ENCODE measurements at places on chromosomes 1 and 21.
A peak's percentile ranks its signal among the peaks of the same experiment; 100 is the strongest.

DNA sequence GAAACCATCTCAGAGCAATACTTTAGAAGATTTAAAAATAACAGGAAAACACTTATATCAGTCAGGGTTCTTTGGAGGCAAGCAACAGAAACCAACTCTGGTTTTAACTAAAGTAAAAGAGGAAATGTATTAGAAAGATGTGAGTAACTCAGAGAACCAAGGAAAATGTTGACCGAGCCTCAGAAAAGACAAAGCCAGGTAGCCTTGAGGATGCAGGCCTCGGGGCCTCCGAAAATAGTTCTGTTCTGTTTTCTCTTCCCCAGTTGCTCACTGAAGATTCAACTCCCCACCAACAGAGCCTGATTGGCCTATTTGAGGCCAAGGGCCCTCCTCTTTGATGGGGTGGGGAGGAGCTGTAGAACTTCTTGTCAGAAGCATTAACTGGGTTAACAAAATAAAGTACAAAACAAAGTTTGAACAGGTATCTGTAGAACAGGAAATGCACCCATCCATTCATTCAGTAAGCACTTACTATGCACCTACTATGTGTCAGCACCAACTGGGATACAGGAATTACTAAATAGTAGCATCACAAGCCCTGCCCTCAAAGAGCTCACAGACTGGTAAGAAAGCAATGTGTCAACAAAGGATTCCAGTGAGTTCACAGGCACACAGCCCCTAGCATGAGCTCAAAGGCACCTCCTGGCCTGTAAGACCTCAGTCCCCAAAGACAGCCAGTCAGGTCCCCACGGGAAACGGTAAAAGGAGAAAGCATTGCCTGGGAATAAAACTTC is 12.6 kb downstream of the SLAMF8 start:
- no peak for DNase-seq

GRCh38 chr1:155006601-155007101 is 4.0 kb downstream of the ZBTB7B start:
- DNase-seq: peak; percentile 61

DNA sequence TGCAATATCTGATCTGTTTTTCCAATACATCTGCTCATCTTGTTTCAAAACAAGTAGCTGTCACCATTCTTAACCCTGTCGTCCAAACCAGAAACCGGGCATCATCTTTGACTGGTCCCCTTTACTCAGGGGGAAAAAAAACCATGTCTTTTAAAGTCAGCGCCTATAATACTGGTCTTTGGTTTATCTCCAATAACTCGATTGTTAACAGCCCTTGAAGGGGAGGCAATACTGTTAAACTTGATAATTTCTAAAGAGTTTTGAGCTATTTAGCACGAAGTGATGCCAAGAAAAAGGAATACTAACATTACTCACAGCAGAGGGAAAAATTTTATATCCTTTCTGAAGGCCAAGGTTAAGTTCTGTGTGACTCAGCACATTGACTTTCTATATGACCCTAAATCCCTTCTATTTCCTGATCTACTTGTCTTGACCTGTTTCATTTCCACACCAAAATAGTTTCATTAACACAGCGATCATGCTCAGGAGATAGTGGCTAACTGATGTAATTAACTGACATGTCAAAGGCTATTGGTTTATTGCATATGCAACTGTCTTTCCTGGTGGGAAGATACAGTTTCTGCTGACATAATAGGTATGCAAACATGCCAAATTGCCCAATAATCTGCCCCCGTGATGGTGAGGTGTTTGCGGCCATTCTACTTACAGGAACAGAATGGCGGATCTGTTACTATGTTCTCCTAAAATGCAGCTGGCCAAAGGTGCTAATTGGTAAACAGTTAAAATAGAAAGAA is 59.1 kb downstream of the NFIA start:
- no peak for DNase-seq

DNA sequence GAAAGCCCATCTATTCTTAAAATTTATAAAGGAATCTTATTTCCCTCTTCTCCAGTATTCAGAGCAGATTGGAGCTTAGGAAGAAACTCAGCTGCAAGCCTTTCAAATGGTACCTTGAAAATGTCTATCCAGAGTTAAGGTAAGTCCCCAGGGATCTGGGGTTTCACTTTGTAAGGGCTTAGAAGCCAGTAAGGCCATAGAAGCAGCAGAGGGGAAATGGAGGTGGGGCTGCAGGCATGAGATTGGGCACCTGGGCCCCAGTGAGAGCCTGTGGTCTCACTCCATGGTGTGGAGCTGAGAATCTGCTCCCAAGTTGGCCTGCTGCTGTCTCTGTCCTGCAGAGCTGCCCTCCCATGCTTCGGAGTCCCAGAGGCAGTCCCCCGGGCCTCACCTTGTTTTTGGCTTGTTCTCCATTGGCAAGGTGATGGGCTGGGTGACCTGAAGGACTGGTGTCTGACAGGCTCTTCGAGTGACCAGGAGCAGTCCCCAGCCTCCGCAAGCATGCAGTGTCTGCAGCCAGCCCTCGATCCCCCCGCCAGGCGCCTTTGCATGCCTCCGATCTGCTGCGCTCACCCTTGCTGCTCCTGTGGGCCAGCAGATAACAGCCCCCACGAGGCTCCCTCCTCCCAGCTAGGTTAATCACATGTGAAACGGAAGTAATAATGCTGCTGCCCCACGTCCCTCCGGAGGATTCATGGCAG is 163.1 kb downstream of the PGBD5 start:
- DNase-seq: no peak

DNA sequence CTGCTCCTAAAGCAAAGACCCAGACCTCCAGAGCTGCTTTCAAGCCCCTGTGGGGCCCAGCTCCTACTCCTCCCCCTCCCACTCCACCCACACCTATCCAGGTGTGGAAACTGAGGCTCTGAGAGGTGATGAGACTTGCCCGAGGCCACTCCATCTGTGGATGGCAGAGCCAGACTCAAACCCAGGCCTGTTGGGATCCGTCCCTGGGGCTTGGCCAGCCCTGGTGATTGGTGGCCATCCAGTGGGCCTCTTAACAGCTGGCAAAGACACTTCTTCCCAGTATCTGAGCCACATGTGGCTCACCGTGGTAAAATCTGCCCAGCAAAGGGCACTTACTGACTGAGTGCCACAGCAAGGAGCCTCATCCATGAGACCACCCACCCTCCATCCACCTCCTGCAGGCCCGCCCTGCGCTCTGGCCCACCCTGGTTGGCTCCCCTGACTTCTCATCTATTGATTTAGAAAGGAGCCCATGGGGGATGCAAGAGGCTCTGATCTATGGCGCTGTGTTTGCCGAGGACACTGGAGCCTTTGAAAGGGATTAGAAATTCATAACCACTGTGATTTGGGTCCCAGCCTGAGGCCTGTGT is 398.5 kb downstream of the PTPRU start:
- no peak for DNase-seq

DNA sequence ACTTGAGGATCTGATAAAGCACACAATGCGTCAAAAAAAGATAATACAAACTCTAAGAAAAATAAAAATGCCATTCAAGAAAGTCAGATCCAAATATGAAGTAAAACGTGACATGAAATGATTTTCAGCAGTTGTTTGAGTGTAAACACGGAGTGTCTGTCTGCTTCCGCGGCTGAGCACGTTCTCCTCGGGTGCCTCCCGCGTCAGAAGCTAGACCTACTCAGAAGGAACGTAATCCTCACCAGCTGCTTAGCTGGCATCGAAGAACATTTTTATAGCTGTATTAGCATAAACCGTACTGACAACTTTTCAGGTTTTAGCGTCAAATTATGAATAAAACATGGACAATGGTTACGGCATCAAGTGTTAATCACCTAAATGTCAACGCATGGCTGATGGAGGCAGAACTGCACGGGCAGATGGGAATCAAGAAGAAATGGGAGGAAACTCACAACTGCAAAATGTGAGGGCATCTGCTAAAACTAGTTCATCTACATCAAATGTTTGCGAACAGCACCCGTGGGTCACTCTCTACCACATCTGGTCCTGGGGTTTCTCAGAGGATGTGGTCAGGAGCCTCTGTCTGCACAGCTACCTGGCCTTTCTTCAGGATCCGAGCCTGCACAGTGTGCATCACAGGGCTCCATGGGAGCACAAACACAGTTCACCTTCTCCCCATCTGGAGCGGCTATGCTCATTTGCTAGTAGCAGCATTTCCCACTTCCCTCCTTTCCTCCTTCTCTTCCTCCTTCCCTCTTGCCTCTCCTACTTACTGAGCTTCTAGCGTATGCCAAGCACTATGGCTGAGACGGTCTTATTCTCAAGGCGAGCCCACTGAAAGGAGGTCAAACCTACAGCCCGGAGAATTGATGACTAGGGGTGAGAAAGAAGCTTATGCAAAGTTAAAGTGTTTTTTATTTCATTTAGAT is 40.0 kb downstream of the RCAN1 start:
- no peak for DNase-seq

DNA sequence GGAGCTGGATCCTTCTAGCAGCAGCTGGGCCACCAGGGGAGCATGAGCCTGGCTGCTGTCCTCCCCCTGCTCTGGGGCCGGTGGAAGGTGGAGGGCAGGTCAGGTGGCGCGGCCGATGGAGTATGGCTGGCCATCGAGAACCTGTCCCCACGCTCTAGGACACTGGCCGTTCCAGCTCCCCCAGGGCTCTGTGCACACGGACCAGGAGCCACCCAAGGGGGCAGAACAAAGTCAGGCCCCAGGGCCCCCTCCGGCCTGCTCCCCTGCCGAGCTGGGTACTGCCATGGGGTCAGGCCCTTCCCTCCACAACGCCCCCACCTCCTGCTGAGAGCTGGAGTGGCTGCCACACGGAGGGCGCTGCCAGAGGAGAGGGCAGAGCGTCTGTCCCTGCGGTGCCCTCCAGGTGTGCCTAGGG is 4.5 kb upstream of the PLCH2 start:
- no peak for DNase-seq

DNA sequence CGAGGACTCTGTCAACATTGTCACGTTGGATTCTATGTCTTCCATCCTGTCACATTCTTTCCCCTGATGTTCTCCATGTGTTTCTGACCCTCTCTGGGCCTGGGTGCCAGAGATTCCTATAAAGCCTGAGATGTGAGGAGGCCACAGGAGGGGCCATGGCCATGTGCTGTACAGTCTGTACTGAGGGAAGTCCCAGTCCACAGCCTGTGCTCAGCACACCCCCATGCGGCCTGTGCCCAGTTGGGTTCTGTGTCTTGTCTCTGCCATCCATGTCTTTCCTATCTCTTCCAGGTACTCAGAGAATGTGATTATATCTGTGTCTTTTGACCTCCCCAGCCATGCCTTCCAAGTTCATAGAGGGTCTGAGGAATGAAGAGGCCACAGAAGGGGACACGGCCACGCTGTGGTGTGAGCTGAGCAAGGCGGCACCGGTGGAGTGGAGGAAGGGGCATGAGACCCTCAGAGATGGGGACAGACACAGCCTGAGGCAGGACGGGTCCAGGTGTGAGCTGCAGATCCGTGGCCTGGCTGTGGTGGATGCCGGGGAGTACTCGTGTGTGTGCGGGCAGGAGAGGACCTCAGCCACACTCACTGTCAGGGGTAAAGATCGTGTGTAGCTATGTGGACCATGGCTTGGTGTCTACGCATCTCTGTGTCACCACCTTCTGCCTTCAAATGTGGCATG is 86.1 kb downstream of the OBSCN start:
- no peak for DNase-seq

DNA sequence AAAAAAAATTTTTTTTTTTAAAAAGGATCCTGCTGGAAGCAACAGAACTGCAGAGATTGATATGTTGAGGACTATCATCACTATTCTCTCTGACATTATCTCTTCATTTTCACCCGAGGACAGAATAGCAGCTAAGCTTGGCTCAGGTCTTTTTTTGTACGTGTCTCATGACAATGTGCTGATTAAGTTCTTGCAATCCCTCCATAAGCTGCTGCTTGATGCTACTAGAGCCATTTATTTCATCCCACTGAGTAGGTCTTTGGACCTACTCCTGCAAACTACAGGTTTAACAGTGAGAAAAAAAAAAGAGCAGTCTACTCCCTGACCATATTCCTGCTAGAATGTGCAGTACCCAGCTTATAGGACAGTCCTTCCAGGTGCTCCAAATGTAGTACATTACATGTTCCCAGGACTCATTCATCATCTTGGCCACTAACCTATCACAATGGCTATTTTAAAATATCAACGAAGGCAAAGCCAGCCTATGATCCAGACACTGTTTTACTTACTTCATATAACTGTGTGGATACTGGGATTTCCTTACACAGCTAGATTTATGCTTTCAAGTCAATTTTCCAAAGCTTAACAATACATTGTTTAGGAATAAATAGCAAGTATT is 54.1 kb downstream of the ARHGAP29 start:
- no peak for DNase-seq

DNA sequence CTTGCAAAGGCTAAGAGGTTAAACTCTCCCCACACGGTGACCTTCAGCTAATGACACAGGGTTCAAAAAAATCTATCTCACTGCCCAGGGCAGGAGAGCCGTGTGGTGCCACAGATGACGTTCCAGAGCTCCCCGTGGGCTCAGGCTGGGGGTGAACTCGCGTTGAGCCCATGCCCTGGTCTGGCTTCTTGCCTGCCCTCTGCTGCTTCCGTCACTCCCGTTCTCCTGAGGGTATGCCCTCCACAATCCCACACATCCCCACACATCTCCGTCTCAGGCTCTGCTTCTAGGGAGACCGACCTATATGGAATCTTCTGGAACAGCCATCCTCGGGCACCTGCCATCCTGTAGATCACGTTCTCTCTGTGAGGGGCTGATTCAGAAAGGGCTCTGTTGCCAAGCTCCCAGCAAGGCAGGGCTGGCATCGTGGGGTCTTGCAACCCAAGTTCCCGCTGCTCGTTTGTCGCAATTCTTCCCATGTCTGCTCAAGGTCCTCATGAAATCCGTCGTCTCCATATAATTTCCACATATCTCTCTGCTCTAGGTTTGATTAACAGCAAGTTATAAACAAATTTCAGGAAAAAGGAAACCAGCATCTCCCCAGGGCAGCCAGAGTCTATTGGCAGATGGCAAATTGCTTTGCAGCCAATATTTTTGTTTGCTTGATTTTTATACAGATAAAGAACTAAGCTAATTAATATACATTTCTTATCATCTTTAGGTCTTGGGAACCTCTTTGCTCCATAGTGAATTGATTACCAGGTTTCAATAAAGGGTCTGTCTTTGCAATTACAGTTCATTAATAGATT is 278.2 kb downstream of the PTPRU start:
- no peak for DNase-seq

GRCh38 chr1:161836018-161836417 is 69.9 kb downstream of the ATF6 start:
- DNase-seq: no peak

- DNase-seq: no peak
Measured at GRCh38 chr1:245091818-245092637, 62.8 kb upstream of the KIF26B start.

GRCh38 chr21:34078915-34079314 is 5.5 kb downstream of the MRPS6 start:
- DNase-seq: no peak

GRCh38 chr21:27831816-27832569 is 865.1 kb upstream of the ADAMTS5 start:
- DNase-seq: no peak

All from stimulated activated CD8-positive, alpha-beta memory T cell treated with anti-CD3 and anti-CD28 coated beads, Interleukin-4, amount 100 ng/mL, for 48 hours (primary cell).